ENCODE measurements at places on chromosomes 5 and 9.

DNA sequence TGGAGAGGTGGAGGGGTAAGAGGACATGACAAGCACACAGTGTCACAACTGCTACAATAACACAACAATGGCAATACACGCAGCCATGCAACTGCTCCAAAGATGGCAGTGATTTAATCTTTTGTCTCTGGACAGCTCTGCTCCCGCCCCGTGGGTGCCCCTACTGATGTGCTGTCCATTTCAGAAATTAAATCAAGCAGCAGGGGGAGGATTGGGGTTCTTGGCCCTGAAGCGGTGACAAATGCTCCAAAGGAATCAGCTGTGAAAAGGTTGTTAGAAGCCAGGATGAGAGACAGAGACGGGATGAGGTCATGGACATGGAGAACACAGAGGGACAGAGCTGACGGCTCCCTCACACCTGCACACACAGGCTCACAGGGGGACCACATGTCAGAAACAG is 22.6 kb downstream of the CNTFR start:
- no peak for DNase-seq

DNA sequence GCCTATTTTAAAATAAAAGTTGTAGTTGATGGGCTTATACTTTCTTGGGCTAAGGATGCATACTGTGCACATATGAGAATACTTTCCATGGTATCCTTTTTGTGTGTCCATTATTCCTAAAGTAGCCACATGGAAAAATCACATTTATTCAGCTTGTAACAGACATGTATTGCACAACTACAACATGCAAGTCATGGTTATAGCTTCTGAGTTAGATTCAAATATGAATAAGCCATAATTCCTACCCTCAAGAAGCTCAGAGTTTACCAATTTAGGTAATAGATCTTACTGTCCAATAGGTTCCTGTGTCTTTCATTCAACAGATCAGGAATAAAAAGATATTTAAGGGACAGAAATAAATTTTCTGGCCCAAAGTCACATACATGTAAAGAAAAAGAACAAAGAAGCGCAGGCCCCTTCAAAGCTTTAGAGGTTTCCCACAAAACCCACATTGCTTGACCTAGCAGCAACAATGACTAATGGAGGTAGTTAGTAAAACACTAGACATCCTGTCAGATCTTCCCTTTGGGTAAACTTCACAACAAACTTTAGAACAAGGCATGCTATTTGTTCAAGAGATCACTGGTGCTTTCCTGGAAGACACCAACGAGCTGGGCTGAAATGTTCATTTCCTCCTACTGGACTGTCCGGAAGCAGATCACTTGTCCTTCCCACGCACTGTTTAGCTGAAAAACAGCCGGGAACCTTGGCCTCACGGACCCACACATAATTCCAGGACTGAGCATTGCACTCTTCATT is 78.4 kb upstream of the ITGA1 start:
- DNase-seq, result no peak

DNA sequence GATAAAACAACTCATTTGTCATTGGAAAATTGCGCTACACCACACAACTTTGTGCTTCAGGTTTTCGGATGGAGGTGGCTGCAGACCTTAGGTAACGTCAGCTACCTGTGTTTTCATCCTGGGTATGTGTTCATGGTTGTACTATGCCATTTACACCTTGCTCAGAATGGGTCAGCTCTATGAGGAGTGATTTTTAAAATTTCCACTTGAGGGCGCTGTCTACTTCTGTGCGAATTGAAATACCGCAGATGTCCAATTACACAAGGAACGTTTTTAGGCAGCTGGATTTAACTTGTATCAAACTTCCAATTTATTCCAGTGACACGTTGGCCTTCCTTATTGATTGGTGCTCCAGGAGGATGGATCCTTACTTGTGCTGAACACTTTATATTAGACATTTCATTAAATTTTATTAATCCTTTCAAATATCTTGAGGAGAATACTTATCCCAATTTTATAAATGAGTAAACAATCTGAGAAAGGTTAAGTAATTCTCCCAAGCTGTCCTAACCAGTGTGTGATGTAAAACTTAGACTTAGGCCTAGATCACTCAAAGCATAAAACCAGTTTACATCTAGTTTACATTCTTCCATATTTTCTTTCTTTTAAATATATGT is 23.4 kb downstream of the DMRTA1 start:
- DNase-seq, result peak; percentile 2

DNA sequence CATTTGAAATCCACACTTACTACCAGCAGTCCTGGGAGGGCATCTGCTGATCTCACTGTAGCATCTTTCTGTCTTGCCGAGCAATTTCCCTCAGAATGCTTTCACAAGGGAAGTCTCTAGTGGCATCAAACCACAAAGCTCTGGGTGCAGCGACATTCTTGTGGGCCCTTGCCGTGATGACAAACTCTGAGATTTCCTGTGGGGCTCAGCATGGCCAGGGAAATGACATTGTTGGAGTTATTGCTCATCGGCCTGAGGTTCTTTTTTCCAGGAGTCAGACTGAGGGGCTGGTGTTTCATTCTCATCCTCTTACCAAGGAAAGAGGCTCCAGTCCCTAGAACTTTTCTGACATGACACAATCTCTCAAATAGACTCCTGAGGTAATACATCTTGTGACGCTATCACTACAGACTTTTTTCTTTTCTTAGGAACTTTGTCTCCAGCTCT is 51.4 kb downstream of the PFDN1 start:
- DNase-seq, result peak; percentile 61

DNA sequence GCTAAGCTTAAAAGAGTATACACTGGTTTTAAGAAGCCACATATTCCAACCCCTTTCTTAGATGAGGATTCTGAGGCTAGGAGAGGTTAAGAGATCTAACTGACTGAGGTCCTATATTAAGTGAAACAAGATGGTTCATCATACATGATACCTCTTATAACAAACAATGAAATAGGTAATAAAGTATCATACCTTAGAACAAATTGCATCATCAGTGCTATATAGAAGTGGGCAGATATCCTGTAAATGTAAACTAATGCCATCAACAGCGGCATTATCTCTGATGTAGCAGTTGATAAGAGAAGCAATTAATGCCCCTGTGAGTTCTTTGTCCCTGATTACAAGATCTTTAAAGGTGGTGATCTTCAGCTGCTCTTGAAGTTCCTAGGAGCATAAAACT is 60.5 kb downstream of the NUP155 start:
- DNase-seq, result no peak

GRCh38 chr9:105064248-105065097 is 136.5 kb upstream of the ABCA1 start:
- no peak for DNase-seq

DNA sequence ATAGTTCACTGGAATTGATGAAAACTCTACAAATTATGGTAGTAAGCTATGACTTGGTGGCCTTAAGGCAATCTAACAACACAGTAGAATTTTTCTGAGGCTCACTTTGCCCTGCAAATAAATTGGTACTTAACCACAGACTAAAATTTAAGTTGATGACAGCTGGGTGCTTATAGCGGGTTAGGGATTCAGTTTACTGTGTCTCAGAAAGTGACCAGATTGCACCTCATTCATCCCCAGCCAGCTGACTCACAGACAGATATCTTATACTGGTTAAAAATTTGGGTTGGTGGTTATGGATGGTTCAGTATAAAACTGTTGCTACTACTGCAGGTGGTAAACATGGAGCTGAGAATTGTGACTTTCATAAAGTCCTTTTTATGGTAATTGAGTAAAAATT is 2.8 kb downstream of the CKS2 start:
- DNase-seq, result no peak

GRCh38 chr9:110095161-110095595 is 112.8 kb downstream of the C9orf152 start:
- no peak for DNase-seq

DNA sequence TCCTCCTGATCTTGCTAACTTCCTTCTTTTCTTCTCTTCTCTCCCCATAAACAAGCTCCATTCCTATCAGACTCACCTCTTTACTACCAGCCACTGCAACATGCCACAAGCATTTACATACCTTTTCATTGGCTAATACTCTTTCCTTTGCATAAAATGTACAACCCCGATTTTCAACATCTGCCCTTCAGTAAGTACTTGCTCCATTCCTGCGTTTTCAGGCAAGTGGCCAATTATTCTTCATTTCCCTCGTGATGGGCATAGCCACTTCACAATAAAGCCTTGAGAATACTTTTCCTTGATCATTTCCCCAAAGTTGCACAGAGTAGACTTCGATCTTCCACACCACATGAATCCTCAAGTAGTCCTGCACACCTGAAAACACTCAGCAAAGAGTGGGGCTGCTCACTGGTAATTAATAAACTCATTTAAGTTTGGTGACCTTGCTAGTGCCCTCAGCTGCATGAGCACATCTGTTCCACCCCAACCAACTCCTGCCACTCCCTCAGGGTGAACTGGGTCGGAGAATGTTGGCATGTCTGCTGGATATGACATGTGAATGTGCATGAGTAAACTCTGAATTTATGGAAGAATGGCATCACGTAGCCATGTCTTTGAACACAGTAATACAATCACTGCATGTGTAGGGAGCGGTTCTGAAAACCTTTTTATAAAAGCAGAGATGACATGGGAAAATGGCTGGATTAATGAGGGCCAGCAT is 535.8 kb downstream of the SEMA5A start:
- DNase-seq, result no peak

GRCh38 chr5:180807654-180808414 is 5.2 kb upstream of the MGAT1 start:
- no peak for DNase-seq

DNA sequence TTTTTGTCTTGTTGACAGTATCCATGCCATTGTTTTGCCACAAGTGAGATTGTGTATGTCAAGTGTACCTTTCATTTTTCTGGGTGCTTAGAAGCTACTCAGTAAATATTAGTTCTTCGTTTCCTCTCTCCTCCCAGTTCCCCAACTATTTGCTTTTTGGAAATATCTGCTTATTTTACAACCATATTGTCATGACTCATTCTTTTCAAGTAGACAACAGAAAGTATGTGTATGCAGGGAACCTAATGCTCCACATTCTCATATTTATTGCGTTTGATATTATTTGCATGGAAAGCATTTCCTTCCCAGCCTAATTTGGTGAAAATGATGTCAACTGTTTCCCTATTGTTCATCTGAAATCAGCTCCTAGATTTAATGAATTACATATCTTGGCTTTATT is 483.7 kb upstream of the RIOK2 start:
- DNase-seq, result no peak

GRCh38 chr5:73981704-73982103 is 355.7 kb downstream of the ARHGEF28 start:
- DNase-seq, result no peak

DNA sequence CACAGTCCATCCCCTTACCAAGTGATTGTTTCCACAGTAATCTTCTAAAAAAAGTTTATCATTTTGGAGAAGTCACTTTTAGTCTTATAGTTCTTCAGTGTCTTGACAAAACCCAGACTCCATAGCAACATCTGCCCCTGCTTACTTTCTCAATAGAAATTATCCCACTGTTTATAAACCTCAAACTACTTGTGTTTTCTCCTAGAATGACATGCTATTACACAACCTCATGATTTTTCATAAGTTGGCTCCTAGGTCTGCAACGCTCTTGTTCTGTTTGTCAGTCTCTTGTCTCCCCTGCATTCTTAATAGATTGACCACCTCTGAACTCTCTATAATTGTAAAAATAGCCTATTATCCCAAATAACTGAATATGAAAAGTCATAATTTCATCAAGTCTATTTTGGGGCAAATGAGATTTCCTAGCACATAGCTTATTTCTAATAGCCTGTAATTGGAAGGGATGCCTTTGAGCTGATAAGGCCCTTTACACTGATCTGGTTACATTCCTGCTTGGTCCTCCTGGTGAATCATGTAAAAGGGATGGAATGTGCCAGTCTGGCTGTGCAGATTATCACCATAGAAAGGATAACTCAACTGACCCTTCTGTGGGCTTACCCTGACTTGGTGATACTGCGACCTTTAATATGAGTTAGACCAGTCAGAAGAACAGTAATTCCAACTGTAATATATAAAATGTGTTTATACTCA is 69.6 kb downstream of the CHSY3 start:
- DNase-seq, result no peak

DNA sequence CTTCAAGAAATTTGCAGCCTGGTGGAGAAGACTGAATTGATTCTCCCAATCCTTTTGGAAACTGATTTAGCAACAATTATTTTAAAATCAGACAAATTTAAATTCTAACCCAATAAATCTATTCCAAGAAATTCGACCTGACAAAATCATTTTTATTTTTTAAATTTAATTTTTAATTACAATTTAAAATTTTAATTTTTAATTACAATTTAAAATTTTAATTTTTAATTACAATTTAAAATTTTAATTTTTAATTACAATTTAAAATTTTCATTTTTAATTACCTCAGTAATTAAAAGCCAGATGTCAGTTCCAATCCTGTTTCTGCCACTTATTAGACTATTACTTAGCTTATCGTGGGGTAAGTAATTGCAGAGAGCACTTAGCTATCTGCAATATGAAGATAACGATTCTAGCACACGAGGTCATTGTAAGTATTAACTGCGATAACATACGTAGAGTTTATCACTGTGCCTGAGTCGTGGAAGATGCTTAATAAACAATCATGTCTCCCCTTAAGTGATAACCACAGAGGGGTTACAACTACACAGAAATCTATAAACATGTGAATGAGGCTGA is 346.4 kb upstream of the SLC24A2 start:
- no peak for DNase-seq

- no peak for DNase-seq
Observed at GRCh38 chr9:129549684-129550083, 71.2 kb downstream of the C9orf50 start.

DNA sequence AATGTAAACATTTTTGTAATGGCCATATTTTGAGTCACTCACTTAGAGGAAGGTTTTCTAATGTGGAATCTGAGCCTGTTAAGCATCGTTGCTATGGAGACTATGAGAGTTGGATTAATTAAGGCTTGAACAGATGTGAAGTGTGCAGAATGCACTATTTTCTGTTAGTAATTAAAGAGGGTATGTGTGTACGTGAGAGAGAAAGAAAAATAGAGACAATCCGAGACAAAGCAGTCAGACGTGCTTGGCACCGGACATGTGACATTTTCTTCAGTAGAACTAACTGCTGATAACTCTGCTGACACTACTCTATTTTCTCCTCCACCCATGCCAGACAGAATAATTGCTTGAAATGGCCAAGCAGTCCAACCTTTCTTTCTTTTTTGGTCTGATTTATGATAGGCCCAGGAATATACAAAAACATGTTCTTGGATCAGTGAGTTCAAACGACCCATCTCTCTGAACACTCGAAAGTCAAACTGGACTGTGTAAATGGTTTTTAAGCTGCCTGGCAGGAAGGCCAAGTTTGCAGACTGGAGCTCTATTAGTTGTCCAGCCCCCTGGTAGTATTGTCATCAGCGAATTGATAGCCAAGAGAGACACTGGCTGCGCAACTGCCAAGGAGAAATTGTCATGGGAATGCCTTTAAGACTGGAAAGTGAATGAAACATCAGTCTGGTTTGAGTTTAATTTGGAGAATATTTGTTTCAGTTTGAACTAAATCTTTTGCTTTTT is 322.1 kb downstream of the ARHGEF28 start:
- no peak for DNase-seq

Measured in stimulated activated CD4-positive, alpha-beta T cell treated with anti-CD3 and anti-CD28 coated beads, Interleukin-2, amount 100 ng/mL, for 48 hours (primary cell).